ENCODE measurements at places on chromosomes 7 and 10.

GRCh38 chr7:25893436-25893835, 258.6 kb upstream of the NFE2L3 start:
- H3K4me1 ChIP-seq: no peaks in the 10 kb centered on the region
- H3K4me3 ChIP-seq: no peak overlapping the region

- H3K4me1 ChIP-seq: no peaks in the 10 kb centered on the region
- DNase-seq: no peak
- no peaks in the 10 kb centered on the region for H3K36me3 ChIP-seq
- no peak overlapping the region for H3K4me3 ChIP-seq
Observed at GRCh38 chr10:14625192-14625631, 149.5 kb downstream of the FAM107B start.

- DNase-seq: no peak
- peaks cover 8% of the 10 kb centered on the region for H3K27me3 ChIP-seq
- H3K36me3 ChIP-seq: no peaks in the 10 kb centered on the region
- H3K4me3 ChIP-seq: no peak overlapping the region
- H3K4me1 ChIP-seq: no peaks in the 10 kb centered on the region
- no peak overlapping the region for H3K27ac ChIP-seq
Observed at GRCh38 chr10:125407000-125407502, 246.7 kb upstream of the CTBP2 start.

- no peaks in the 10 kb centered on the region for H3K4me1 ChIP-seq
- DNase-seq: no peak
- no peaks in the 10 kb centered on the region for H3K27me3 ChIP-seq
- no peak overlapping the region for H3K4me3 ChIP-seq
Observed at GRCh38 chr10:80787952-80788351, 250.2 kb downstream of the SH2D4B start.

DNA sequence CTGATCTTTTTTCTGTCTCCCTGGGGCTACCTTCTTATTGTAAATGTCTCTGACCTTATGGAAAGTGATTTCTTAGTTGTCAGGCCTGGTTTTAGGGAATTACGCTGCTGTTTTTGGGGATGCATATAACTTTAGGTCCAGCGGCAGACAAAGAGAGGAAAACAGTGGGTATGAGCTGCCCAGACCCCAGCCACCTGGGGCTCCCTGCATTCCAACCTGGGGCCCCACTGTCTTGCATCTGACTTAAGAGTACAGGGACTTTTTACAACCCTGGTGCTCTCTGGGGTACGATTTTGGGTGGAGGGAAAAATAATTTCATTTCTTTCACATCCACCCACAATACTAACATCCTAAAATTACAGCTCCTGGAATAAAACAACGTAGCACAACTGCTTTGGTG, 119.4 kb downstream of the PRPF18 start:
- no peaks in the 10 kb centered on the region for H3K27me3 ChIP-seq
- no peak overlapping the region for H3K4me3 ChIP-seq
- H3K27ac ChIP-seq: no peak overlapping the region
- no peak for DNase-seq

GRCh38 chr10:62620491-62620890, 184.0 kb upstream of the ADO start:
- DNase-seq: no peak
- no peak overlapping the region for H3K4me3 ChIP-seq
- no peak overlapping the region for H3K27ac ChIP-seq

- no peak for DNase-seq
- no peaks in the 10 kb centered on the region for H3K4me1 ChIP-seq
- H3K27ac ChIP-seq: no peak overlapping the region
- no peaks in the 10 kb centered on the region for H3K27me3 ChIP-seq
- no peak overlapping the region for H3K4me3 ChIP-seq
Observed at GRCh38 chr10:126857178-126857806, 47.9 kb upstream of the DOCK1 start.

- H3K27me3 ChIP-seq: no peaks in the 10 kb centered on the region
- DNase-seq: no peak
- H3K4me3 ChIP-seq: no peak overlapping the region
- H3K27ac ChIP-seq: no peak overlapping the region
Observed at GRCh38 chr7:157897681-157898080, 560.9 kb downstream of the DNAJB6 start.

DNA sequence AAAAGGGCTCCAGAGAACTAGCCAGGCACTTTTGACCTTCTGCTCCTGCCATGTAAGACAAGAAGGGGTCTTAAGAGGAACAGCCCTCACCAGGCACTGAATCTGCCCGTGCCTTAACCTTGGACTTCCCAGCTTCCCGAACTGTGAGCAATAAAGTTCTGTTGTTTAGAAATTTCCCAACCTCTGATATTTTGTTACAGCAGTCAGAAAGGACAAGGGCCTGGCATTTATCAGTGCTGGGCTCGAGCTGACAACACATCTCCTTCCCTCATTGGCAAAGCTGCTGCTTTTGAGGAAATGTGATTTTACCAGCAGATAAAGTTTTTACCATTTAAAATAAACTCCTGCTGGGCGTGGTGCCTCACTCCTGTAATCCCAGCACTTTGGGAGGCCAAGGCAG, 103.5 kb downstream of the GPR26 start:
- H3K4me1 ChIP-seq: no peaks in the 10 kb centered on the region
- peaks cover 39% of the 10 kb centered on the region for H3K36me3 ChIP-seq
- DNase-seq: no peak
- H3K4me3 ChIP-seq: no peak overlapping the region
- no peak overlapping the region for H3K27ac ChIP-seq
- H3K27me3 ChIP-seq: no peaks in the 10 kb centered on the region

DNA sequence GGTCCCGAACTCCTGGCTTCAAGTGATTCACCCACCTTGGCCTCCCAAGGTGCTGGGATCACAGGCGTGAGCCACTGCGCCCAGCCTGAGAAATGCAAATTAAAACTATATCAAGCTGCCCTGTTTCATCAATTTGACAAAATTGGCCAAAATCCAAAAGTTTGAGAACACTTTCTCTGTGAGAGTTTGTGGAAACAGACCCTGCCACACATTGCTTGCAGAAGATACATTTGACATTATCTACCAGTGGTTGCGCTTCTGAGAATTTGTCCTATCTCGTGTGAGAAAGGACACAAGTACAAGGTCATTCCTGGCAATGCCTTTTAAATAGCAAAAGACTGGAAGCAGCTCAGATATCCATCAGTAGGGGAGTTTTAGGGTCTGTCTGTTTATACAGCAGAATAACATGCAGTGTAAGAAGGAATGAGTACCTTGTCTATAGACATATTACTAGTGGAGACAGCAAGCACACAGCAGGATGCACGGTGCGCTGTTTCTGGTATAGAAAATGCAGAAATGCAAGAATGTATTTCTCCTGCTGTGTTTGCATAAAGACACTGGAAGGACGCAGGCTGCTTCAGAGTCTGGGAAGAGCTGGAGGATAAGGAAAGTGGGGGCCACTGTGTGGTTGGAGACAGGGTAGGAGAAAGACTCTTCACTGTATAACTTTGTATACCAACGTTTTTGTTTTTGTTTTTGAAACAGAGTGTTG, 4.3 kb downstream of the LHPP start:
- no peaks in the 10 kb centered on the region for H3K36me3 ChIP-seq
- H3K4me3 ChIP-seq: no peak overlapping the region

DNA sequence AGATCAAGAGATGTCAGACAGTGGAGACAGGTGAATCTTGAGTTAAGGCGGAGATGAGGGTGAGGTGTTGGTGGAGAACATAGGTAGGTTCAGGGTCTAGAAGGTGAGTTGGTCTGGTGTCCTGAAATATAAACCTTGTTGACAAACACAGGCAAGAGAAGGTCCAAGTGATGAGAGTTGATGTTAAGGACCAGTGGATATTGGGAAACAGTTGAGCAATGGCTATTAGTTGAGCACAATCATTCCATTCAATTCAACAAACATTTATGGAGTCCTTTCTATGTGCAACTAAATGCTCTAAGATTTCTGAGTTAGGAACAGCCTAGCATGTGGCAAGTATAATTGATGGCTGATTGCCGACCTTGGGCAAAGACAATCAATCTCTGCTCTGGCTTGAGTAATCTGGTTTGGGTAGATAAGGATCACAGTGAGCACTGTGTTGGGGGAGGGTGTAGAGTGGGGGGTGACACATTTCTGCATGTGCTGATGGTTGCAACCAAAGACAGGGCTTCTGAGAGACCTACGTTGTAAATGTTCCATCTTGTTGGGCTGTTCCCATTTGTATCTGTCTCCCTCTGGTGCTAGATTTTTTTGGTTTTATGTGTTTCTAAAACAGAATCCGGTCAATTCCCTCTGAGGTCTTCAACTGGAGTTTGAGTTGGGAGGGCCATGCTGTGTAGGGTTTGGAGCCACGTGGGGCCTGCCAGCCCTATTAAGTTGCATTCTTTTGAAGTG, 201.1 kb downstream of the BAMBI start:
- H3K27me3 ChIP-seq: no peaks in the 10 kb centered on the region
- peaks cover 18% of the 10 kb centered on the region for H3K4me1 ChIP-seq
- no peaks in the 10 kb centered on the region for H3K36me3 ChIP-seq
- DNase-seq: no peak
- H3K27ac ChIP-seq: no peak overlapping the region
